ENCODE measurements at places on chromosomes 5 and 9. TPM values are rescaled to one million over a fixed set of nuclear protein-coding genes. Genes with fewer than 3 reads are reported as not detected.
A peak's percentile ranks its signal among the peaks of the same experiment; 100 is the strongest.

DNA sequence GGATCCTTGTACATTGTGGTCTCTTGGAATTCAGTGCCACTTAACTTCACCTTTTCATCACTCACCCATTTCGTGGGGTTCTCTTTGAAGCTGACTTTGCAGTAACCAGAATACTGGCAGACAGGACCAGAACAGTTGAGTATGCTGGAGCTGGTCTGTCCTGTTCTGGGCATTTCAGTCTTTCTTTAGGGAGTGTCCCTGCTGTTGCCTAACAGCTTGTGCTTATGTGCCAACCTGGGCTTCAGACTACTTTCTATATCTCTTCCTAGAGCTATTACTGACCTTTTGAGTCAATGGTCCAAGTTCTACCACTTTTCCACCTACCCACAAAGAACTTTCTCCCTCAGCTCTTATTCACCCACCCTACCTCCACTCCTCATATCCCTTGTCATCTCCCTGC is 10.0 kb upstream of the INSL6 start:
- DNase-seq = no peak

GRCh38 chr9:90642570-90643539 is at the start of gene DIRAS2:
Gene DIRAS2, minus strand, starts transcription at chr9:90642824. Its CDS starts 28,997 bp downstream, at chr9:90613827.
- DNase-seq = peak; percentile 75

- no peak for DNase-seq
These were observed 9.3 kb upstream of the TRIM36 start for GRCh38 chr5:115179030-115179393.

GRCh38 chr5:142982821-142983200 is 212.6 kb downstream of the ARHGAP26 start:
- no peak for DNase-seq

GRCh38 chr5:56829137-56829908 is 14.0 kb downstream of the MAP3K1 start:
- no peak for DNase-seq

- DNase-seq = no peak
These were observed 114.9 kb downstream of the MLLT3 start for GRCh38 chr9:20507431-20507830.

DNA sequence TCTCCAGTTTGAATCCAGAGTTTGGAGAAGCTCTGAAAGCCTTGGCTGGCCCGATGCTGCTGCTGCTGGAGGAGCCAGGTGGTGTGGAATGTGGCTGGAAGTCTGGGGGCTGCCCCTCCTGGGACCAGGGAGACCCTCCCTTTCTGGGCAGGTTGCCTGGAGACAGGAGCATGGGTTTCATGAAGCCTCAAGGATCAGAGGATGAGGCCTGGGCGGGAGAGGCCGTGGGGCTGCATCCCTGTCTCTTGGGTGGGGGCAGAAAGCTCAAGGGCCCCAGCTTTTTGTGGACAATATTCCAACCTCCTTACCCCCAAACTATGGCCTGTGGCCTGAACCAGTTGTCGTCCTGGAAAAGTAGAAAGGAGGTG is 10.1 kb downstream of the FGF18 start:
- no peak for DNase-seq

DNA sequence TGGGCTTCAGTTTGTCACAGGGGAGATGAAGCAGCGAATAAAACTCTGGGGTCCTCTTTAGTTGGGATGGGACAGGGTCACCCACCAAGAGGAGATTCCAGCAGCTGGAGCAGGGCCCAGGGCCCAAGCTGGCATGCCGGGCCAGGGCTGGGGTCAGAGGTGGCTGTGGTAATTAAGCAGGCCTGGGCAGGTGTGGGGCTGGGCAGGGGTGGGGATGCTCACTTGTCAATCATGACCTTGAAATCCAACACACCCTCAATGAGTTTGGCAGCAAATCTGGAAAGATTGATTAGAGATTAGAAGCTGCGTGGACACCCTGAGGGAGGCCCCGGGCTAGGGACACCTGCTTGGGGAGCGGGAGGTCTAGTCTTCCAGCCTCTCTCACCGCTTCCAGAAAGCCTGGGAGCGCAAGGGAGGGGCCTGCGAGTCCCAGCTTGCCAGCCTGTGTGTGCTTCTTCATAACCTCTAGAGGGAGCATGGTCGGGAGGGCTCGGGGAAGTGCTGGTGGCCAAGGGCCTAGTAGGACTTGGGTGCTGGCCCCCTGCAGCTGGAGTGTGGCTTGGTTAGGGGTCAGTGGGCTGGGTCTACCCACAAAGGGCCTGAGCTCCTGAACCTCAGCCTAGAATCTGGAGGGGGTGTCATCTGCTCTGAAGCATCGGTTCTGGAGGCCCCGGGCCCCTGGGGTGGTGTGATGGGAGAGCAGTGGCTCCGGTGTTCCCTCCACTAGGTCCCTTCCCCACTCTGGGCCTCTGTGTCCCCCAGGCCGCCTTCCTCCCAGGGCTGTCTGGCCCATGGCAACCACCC is 7.6 kb downstream of the CRAT start:
- DNase-seq = no peak

DNA sequence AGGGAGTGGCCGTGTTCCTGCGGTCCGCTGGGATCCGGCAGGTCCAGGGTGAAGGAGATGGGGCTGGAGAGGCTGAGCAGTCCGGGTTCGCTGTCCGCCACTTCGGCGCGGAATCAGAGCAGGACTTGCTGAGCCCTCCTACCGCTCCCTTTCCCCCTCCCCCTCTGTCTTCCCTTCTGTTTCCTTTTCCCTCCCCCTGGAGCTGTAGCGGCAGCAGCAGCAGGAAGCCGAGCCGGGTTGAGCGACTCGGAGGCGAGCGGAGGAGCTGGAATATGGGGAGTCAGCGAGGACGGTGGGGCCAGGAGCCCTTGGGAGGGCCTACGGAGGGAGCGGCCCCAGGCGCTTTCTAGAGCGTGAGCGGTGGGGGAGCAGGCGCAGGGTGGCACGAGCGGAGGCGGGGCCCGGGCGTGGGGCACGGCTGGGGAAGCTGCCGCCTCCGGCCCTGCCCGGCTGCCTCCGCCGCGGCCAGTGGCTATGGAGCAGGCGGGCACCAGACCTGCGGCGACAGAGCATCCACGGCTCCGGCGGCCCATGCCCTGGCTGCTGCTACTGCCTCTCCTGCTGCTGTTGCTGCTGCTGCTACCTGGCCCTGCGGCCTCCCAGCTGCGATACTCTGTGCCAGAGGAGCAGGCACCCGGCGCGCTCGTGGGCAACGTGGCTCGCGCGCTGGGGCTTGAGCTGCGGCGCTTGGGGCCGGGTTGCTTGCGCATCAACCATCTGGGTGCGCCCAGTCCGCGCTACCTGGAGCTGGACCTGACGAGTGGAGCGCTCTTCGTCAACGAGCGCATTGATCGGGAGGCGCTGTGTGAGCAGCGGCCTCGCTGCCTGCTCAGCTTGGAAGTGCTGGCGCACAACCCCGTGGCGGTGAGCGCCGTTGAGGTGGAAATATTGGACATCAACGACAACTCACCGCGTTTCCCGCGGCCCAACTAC is at the start of gene PCDHAC2:
Gene PCDHAC2 (plus strand): TSS at position 184 of the 933 bp plus-strand sequence. CDS start 291 bp downstream, at position 475.
- no peak for DNase-seq

GRCh38 chr9:21029661-21030060 is 1.8 kb downstream of the HACD4 start:
- no peak for DNase-seq

DNA sequence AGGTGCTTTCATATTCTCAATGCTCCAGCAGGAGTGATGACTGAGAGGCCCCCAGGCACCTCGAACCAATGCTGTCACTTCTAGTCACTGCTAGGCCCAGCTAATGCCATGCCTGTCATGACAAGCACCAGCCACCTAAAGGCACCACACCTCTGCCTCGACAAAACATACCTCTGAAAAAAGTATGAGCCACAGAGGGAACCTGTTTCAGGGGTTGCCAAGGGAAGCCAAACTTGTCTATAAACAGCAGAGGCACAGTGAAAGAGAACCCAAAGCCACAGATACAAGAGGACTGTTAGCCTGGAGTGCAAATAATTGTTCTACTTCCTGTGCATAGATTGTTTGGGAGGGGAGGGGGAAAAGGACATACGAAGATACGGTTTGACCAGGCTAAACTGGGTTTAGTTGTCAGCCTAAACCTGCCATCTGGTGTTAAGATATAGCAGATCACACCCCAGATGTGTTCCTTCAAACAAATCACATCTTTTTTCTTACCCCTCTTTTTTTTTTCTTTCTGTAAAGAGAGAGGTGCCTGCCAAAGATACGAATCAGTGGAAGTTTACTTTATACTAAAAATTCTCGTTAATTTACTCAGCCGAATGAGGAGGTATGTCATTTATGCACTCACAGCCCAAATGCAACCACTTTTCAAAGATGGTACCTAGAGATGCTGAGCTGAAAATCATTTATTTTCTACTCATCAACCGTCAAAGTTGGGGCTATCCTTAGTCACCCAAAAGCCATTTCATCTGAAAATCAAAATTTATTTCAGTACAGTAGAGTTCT is 45.7 kb downstream of the BNC2 start:
- DNase-seq = no peak

GRCh38 chr5:473551-474192 is 30.7 kb downstream of the EXOC3 start:
- no peak for DNase-seq

GRCh38 chr5:53045263-53045662 is 56.1 kb downstream of the ITGA2 start:
- no peak for DNase-seq

GRCh38 chr9:76302947-76303550 is 91.2 kb downstream of the RFK start:
- DNase-seq = no peak

GRCh38 chr5:103469288-103470040 is 93.1 kb downstream of the NUDT12 start:
- no peak for DNase-seq

DNA sequence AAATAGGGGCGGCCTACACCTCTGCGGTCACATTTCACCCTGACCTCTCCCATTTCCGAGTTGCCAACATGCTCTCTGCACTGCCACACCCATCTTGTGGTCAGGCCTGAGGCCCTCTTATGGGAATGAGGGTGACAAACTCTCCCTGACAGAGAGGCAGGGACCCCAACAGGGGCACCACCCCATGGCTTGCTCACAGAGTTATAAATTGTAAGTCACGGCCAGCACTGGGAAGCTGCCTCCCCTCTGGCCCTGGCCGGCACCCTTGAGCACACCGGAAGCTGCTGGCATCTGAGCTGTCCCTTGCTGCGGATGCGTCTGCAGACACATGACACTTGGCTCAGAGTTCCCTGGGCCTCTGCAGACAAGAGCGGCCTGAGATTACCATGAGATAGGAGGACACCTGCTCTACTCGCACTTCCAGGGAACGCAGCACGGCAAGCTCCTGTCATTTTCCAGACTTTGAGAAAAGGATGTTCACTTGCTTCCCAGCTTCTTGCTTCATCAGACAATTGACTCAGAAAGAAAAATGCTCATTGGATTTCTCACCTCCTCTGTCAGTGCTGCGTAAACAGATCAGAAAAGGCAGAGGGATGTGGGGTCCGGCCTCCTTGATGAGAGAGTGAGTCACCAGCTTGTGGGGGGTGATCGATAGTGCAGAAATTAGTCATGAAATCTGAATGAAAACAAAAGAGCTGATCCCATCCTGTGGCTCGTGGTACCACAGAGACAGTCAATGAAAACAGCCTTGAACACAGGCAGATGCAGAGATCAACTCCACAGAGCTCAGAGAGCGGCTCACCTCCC is 269.8 kb downstream of the SYK start:
- DNase-seq = no peak

DNA sequence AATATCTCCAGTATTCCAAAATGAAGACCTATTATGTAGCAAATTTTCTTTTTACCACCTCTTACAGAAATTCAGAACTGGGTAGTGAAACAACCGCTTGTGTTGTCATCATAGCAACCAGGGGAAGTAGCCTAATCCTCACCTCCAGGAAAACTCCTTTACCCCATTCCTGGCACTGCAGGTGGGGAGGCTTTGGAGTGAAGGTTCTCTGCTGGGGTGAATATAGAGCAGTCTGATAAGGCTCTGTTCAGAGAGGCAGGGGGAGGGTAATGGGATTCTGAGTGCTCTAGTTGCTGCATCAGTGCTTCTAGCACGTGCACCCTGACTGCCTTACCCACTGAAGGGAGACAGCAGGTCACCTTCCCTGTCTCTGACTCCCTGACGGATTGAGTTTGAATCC is 116.2 kb downstream of the MAN2A1 start:
- DNase-seq = peak; percentile 59

DNA sequence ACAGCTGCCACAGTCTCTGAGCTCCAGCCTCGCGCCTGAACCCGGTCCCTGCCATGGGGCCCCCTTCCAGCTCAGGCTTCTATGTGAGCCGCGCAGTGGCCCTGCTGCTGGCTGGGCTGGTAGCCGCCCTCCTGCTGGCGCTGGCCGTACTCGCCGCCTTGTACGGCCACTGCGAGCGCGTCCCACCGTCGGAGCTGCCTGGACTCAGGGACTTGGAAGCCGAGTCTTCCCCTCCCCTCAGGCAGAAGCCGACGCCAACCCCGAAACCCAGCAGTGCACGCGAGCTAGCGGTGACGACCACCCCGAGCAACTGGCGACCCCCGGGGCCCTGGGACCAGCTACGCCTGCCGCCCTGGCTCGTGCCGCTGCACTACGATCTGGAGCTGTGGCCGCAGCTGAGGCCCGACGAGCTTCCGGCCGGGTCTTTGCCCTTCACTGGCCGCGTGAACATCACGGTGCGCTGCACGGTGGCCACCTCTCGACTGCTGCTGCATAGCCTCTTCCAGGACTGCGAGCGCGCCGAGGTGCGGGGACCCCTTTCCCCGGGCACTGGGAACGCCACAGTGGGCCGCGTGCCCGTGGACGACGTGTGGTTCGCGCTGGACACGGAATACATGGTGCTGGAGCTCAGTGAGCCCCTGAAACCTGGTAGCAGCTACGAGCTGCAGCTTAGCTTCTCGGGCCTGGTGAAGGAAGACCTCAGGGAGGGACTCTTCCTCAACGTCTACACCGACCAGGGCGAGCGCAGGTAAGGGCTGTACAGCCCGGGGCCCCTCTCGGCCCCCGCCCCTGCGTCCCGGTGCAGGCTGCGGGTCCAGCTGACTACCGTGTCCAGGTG is 509 bp downstream of the LVRN start:
- DNase-seq = peak; percentile 46

- DNase-seq = no peak
These were observed 84.7 kb downstream of the LIFR start for GRCh38 chr5:38471709-38472108.

- DNase-seq = no peak
These were observed 955.2 kb upstream of the DMAC1 start for GRCh38 chr9:8754751-8755150.

- DNase-seq = no peak
These were observed 106.1 kb upstream of the SLC44A1 start for GRCh38 chr9:105138306-105138801.

GRCh38 chr9:101369286-101369685 is 15.5 kb downstream of the BAAT start:
- DNase-seq = no peak

- no peak for DNase-seq
These were observed 64.5 kb downstream of the ARSB start for GRCh38 chr5:78920604-78921003.

GRCh38 chr5:139694556-139695177 is 46.5 kb downstream of the CXXC5 start:
- DNase-seq = no peak

ST8SIA4 gene
- total RNA-seq = 1.7 TPM

INSYN2B gene
- total RNA-seq = not detected

SPINK6 gene
- total RNA-seq = not detected

OGN gene
- total RNA-seq = not detected

GFRA3 gene
- total RNA-seq = not detected

C5orf34 gene
- total RNA-seq = 0.70 TPM

CNTNAP3 gene
- total RNA-seq = 0.58 TPM

PTGES gene
- total RNA-seq = not detected

LTC4S gene
- total RNA-seq = 2.6 TPM

MYORG gene
- total RNA-seq = 76.2 TPM

UNC5A gene
- total RNA-seq = not detected

PRRT1B gene
- total RNA-seq = 8.5 TPM

FRMPD1 gene
- total RNA-seq = 0.88 TPM

RMRP gene
- 13,056 TPM for total RNA-seq

SLCO6A1 gene
- not detected for total RNA-seq

PNPLA7 gene
- total RNA-seq = 17.7 TPM

ZNF879 gene
- 0.98 TPM for total RNA-seq
